ENCODE measurements at places on chromosomes 6 and 20.

DNA sequence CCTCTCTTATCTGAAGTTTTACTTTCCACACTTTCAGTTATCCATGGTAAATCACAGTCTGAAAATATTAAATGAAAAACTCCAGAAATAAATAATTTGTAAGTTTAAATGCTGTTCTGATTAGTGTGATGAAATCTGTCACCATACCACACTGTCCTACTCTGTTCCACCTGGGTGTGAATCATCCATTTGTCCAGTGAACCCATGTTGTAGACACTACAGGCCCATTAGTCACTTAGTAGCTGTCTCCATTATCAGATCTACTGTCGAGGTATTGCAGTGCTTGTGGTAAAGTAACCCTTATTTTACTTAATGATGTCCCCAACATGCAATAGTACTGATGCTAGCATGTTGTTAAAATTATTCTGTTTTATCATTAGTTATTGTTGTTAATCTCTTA is 29.2 kb upstream of the MMS22L start:
- DNase-seq: no peak

GRCh38 chr6:41712651-41713103 is 22.7 kb downstream of the TFEB start:
- no peak for DNase-seq

DNA sequence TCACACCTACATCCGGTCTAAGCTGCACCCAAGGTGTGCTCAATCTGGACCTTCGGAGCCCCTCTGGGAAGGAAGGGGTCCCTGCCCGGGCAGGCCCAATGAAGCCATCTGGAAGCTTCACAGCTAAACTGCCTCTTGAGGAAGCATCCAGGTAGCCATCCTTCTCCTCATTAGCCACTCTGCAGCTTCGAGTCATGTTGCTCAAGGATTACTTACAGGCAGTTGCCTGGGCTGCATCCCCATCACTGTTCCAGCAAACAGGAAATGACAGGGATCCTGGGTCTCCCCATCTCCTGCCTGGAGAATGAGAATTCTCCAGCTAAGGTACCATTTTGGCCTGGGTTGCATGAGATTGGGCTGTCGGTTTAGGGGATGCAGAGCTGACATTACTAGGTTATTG is 91.7 kb downstream of the ERMARD start:
- no peak for DNase-seq

GRCh38 chr6:52632011-52632410 is 38.9 kb upstream of the TMEM14A start:
- no peak for DNase-seq

GRCh38 chr20:53748176-53748575 is 154.5 kb upstream of the ZNF217 start:
- no peak for DNase-seq

Data from EL (cell line).